ENCODE measurements at places on chromosomes 12 and 14.

- DNase-seq = no peak
Measured at GRCh38 chr14:67251573-67252226, 10.5 kb downstream of the PALS1 start.

DNA sequence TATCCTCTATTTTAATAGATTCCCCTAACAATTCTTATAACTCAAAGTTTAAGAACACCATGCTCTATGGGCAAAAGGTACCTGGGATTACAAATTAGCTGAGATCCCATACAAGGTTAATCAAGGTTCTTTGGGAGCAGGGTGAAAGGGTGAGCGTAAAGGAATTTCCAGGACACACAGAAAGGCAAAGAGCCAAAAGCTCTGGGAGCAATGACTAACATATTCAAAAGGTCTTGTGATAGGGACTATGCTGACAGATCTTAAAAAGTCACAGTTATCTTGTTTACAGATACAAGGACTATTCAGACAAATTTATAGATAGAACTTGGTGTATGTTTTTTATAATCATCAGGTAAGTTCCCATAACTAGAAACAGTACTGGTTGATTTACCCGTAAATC lies 19.5 kb upstream of the PPFIBP1 start:
- no peak for DNase-seq

GRCh38 chr14:22552827-22553076 lies 36.3 kb downstream of the DAD1 start:
- DNase-seq = no peak

DNA sequence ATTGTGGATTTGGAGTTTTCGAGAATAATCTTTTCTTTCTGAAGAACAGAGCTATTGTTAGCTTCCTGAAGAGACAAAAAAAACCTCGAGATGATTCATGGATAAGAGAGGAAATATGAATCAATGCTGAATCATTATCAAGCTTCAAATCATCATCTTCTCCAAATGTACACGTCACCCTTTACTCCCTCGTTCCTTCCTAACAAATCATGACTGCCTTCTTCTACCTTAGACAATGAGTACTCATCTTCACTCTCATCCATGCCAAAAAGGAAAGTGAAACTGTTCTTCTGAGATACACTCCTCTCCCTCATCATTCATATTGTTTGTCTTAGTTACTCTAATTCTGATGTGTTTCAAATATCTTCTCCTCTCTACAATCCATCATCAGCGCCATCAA lies 1115.8 kb upstream of the ATXN7L3B start:
- DNase-seq = no peak

GRCh38 chr12:89960607-89961394 lies 252.2 kb upstream of the ATP2B1 start:
- no peak for DNase-seq

DNA sequence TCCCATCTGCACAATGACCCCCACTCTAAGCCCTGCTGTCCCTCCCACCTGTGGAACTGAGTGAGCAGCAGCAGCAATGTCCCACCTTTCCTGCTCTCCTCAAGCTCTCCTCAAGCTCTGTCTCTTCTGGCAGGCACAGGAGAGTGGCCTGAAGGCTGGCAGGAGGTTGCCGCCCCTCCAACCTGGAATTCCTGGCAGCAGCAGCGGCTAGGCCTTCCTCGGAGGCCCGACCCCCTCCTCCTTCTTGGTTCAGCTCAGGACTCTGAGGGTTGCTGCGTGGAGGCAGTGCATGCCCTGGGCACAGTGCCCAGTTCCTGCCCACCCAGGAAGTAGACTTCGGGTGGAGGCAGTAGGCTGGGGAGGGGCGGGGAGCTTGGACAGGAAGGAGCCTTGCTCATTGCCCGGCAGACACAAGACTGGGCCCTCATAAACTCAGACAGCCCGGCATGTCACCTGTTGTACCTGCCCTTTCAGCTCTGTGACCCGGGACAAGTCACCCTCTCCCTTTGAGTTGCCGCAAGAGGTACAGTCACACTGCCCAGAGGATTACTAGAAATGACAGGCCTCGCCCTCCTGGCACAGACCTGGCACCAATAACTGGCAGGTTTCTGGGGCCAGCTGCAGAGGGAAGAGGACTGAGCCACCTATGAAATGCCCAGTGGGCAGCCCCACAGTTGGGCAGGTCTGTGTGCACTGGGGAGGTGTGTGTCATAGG lies 2.1 kb upstream of the SERPINA1 start:
- DNase-seq = no peak

- no peak for DNase-seq
Measured at GRCh38 chr12:39375206-39375808, 67.6 kb downstream of the KIF21A start.

GRCh38 chr12:66674495-66675122 lies 4.3 kb downstream of the GRIP1 start:
- DNase-seq = no peak

GRCh38 chr12:7433276-7433822 lies 10.6 kb downstream of the CD163L1 start:
- DNase-seq = no peak

DNA sequence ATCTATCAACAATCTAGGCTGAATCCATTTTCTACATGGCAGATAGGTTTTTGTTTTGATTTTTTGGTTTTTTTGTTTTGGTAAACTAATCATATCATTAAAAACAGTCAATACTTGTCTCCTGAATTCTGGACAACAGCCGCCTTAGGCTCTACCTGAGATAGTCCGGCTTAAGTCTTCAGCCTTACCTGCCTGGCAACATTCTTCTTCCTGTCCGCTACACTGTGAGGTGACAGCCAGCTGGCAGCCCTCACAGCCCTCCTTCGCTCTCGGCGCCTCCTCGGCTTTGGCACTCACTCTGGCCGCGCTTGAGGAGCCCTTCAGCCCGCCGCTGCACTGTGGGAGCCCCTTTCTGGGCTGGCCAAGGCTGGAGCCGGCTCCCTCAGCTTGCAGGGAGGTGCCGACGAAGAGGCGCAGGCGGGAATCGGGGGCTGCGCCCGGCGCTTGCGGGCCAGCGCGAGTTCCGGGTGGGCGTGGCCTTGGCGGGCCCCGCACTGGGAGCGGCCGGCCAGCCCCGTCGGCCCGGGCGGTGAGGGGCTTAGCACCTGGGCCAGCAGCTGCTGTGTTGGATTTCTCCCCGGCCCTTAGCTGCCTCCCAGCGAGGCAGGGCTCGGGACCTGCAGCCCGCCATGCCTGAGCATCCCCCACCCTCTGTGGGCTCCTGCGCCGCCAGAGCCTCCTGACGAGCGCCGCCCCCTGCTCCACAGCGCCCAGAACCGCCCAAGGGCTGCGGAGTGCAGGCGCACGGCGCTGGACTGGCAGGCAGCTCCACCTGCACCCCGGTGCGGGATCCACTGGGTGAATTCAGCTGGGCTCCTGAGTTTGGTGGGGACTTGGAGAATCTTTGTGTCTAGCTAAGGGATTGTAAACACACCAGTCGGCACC lies 49.0 kb downstream of the MDGA2 start:
- no peak for DNase-seq

DNA sequence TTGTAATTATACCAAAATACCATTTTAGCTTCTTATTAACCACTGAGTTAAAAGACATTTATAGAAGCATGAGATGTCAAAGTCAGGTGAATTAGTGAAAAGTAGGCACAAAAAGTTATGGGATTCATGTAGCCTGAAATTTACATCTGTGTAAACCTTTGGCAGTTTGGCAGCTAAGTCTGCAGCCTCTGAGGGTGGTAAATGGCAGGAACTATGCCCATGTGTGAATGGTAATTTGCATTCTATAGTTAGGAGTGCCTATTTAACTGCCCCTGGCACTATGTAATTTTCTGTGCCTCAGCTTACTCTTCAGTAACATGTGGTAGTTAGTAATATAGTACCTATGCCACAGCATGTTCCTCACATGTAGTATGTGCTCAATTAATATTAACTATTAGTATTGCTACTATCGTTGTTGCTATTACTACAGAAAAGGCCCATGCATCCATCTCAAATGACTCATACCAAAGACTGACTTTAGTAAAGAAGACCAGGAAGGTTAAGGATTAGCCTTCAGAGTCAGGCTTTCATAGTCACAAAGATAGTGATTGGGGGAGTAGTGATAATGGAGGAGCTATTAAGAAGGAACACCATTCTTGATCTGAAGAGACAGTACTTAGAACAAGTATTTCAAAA lies 258.7 kb upstream of the BTG1 start:
- no peak for DNase-seq

- DNase-seq = no peak
Measured at GRCh38 chr14:22434901-22435550, 154.0 kb downstream of the DAD1 start.

DNA sequence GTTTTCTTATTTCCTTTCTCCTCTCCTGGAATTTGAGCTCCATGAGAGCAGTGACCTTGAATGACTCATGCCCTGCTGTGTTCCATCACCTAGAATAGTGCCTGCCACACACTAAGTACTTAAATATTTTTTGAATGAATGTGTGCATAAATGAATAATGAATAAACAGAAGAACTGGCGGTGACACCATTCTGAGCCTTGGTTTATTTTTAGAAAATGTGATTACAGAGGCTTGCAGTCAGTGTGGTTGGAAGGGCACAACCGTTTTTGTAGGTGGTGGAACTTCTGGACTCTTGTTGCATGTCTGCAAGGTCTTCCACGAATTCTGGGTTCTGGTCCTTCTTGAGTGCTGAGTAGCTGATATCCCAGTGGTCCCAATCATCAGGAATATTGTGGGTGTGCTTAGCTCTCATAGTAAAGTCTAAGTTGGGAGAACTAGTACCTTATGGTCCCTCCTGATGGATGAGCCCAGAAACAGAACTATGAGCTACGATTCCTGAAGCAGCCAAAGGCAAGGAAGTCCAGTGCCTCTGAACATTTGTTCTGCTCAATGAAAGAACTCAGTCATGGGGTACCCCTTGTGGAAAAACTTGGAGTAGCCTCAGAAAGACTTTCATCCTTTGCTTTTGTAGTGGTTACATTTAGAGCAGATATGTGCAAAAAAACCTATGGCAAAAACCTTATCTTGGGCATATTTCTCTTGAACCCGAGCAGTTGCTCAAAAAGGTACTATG lies 28.8 kb upstream of the BHLHE41 start:
- DNase-seq = no peak

DNA sequence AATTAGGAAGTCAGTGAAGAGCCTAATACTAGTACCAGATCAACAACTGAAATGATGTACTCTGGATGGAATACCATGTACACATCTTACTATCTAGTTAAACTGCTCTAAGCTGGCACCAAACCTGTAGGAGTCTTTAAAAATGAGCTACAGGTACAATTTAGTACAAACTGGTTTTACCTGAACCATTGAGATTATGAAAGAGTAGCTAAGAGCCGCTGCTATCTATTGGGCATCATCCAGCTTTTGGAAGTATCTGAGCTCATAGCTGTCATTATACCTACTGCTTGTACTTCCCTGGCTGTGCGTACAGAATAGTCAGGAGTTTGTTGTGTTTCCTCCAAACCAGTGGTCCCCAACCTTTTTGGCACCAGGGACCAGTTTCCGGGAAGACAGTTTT lies 12.4 kb downstream of the TBC1D30 start:
- DNase-seq = no peak

DNA sequence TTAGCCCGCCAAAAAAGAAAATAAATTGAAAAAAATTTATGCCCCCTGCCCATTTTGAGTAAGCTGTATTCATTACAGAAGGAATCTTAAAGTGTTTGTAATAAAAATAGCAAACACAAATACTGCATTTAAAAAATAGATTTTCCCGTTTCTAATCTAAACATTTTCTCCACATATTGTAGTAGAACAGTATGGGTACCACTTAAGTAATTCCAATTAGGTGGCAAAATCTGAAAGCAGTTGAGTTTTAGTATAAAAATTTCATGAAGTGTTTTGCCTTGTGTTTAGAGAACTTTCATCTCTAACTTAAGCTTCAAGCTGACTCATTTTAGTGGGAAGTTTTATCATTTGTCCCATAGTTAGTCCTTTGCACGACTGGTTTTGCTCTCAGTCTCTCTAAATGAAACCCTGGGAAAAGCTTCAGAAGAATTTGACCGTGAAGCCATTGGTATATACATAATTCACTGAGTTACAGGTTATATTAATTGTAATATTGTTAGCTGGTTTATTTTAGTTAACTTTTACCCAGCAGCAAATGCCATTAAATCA lies 214.6 kb downstream of the ERC1 start:
- DNase-seq = no peak

DNA sequence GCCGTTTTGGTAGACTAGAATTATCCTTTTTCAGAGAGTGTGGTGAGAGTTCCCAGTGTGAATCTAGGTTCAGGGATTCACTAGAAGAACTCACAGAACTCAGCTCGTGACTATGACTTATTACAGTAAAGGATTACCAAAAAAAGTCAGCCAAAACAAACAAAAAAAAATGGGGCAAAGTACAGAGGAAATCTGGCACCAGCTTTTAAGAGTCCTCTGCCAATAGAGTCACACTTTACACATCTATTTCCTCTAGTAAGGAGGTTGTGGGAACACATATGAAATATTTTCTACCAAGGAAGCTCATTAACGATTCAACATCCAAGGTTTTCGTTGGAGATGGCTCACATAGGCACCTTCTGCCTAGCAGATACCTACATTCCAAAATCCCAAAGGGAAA lies 28.2 kb downstream of the TSPAN19 start:
- no peak for DNase-seq

DNA sequence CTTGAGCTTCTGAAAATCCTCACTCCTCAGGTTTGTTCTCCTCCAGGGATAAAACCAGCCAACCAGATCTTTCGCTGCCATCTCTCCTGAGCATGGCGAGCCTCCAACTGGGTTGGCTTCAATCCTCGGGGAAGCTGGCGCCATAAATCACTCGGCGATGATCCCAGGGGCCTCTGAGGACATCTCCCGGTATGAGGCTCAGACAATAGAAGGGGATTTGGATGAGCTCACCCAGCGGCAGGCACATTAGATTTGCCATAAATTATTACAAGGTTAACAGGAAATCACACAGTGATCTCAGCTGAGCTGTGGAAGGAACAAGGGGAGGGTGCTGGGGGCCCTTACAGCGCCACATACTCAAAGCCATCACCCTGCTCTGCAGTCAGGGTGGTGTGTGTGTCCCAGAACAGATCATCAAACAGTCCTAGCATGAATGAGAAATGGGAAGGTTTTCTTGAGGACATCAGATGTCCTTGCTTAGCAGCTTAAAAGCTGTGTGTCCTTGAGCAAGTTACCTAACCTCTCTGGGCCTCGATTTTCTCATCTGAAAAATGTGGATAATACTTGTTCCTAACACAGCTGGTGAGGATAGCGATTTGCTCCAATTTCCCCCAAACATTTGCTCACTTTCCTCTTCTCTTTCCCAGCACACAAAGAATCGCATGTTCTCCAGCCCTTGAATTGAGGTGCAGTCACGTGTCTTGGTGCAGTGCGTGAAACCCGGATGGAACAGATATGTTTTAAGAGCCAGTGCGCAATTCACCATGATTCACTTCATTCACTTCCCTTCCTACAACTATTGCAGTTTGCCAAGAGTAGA lies 142.8 kb downstream of the SCARB1 start:
- DNase-seq = no peak

GRCh38 chr14:49853572-49854375 lies 1.2 kb upstream of the NEMF start:
- peak; percentile 76 for DNase-seq
